Frontal cortex (tissue), 4 donors: ENCODE measurements at places on chromosomes 12 and 14. TPM values are rescaled to one million over a fixed set of nuclear protein-coding genes. Genes with fewer than 3 reads are reported as not detected.

The FAM222A gene
- 2.9 TPM for total RNA-seq

The KRT74 gene
- not detected for total RNA-seq

The RASSF9 gene
- 0.41 TPM for total RNA-seq

The RD3L gene
- total RNA-seq, result not detected

The GPR68 gene
- 4.9 TPM for total RNA-seq

The CBLN3 gene
- not detected for total RNA-seq

The LTBP2 gene
- 1.2 TPM for total RNA-seq

The SPTSSA gene
- total RNA-seq, result 17.1 TPM

The MANSC4 gene
- 0.41 TPM for total RNA-seq

The KRT79 gene
- not detected for total RNA-seq

- DNase-seq, result no peak
Measured at GRCh38 chr14:103541709-103542604, 13.0 kb downstream of the TRMT61A start.

DNA sequence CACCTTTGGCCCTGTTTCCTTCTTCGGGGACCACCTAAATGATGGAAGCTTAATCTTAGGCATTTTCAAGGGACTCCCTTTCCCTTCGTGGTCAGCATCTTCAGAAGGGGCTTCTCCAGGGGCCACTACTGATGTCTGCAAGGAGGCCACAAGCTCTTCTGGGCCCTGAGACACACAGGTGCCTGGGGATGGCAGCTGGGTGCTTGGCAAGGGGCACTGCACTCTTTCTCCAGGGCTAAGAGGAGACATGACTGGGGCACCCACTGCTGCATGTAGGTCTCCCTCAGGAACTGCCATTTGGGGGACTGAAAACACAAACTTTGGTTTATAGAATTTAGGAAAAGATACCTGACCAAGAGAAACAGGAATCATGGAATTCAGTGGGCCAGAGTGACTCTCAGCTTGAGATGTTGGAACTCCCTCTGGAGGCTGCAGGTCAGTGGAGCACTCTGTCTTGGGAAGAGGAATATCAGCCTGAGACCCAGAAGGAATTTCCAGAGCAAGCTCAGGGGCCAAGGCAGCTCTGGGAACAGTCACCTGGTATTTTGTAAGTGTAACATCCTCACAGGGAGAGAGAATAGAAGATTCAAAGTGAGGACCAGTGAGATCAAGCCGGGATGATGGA, 16.0 kb downstream of the PLD4 start:
- DNase-seq, result no peak

DNA sequence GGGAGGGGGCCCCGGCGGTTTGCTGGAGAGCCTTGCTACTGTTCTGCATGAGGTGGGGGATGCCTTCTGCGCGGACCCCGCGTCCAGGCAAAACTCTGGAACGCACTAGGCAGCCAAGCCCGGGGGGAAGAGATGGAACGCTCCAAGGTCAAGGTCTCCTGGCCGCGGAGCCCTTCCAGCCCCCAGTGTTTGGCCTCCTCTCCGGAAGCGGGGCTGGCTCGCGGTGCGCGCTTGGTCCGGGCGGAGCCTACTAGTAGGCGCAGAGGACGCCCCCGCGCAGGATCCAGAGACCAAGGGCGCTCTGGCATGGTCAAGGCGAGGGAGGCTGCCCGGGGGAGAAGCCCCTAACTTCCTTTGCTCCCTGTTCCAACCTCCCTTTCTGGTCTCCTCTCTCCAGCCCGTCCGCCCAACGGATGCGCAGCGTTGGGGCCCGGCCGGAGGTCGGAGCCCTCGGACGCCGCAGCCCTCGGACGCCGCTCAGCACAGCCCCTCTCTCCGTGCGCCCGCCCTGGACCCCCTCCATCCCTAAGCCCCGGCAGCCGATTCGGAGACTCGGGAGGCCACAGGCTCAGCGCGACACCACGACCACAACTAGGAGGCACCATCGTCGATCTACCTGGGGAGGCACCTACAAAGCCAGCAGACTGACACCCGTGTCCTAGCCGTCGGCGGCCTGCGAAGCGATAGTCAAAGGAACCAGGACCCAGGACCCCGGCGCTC, 669 bp upstream of the KCNK13 start:
- peak; percentile 41 for DNase-seq

DNA sequence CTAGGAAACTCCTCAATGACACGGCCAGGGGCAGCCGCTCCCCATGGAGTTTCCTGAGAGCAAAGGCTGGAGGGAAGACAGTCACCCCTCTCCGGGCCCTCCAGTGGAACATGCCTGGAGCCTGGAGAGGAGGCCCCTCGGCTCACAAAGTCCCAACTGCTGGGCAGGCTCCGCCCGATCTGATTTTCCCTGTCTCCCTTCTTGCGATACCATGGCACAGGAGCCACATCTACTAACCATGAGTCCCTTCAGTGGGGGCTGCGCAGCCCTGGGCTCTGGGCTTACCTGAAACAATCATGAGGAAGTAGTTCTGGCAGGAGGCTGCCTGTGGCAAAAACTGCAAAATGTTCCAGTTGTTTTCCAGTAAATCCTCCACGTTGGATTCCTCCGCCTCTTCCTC, 15.3 kb downstream of the P2RX2 start:
- no peak for DNase-seq

- no peak for DNase-seq
Measured at GRCh38 chr12:130716969-130717366, 869 bp upstream of the RIMBP2 start.

- no peak for DNase-seq
Measured at GRCh38 chr14:36021591-36022320, 154.8 kb downstream of the PTCSC3 start.

DNA sequence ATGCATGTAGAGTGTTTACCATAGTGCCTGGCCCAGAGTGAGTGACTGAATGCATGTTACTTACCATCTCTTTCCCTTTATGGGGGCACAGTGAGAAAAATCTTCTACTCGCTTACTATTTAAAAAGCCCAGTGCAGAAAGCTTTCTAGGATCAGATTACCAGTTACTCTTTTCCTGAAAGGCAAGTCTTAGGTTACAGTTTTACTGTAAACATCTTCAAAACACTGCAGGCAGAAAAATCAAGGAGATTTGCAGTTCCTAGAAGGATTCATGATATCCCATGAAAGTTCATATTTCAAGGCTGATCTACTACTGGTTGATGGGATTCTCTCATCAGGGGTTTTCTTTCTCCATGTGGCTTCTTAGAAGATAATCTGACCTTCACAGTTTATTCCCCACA, 29.3 kb upstream of the DAAM1 start:
- no peak for DNase-seq

- no peak for DNase-seq
Measured at GRCh38 chr14:63573581-63573980, 30.4 kb upstream of the PPP2R5E start.

- DNase-seq, result no peak
Measured at GRCh38 chr12:115973968-115974724, 303.3 kb downstream of the MED13L start.

- no peak for DNase-seq
Measured at GRCh38 chr12:19850346-19851065, 411.2 kb downstream of the AEBP2 start.

DNA sequence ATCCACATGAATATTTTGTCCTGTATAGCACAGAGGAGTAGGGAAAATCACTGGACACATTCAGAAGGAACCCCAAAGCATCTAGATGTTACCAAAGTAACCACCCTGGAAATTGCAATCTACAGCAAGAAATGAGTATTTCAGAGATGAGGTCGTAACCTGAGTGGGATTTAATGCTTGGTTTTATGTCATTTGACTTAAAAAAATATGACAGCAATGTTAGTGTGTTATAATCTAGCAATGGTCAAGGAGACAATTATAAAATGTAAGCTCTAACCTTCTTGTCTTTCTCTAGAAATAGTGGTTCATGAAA, 256.6 kb downstream of the NAV3 start:
- DNase-seq, result no peak

DNA sequence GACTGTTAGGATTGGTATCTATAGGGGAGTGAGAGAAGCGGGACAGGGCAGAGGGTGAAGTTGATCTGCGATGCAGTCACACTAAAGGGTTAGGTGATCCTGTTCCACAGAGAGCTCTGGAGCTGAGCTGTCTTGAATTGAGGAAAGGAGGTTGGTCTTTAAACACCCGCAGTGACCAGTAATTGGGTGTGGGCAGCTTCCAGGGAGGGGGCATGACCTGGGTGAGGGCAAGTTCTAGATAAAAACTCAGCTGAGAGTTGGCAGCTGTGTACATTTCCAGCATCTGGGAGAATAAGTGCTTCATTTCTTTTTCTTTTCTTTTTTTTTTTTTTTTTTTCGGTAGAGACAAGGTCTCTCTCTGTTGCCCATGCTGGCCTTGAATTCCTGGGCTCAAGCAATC, 35.1 kb downstream of the RDH12 start:
- no peak for DNase-seq

DNA sequence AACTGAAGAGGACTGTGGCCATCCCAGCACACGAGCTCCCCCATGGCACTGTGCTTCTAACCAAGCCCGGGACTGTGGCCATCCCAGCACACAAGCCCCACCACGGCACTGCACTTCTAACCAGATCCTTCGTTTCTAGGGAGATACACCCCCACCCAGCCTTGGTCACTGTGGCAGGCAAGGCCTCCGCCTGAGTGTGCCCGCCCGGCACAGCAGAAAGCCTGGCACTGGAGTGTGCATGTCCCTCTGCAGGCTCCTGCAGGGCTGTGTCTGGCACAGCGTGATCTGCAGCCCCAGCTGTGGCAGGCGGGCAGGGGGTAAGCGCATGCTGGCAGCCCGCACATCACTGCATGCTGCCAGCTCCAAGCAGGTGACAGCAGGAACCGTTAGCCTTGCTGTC, 49.8 kb downstream of the CCDC85C start:
- DNase-seq, result no peak

DNA sequence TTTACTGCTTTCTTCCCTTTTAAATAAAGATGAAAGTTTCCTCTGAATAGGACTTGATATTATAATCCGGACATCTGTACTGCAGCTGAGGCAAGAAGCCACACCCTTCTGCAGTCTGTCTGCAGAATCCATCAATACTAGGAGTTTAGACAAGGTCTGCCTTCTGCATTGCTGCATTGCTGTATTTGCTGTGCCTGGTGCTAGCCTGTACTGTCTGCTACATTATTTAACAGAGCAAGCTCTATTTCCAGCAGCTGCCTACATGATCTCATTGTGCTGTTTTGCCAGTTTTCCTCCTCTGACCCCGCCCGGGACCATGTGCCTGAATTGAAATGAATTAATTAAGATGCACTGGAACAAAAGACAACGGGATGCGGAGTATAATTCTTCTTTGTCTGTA, 1.7 kb downstream of the TUBA1A start:
- DNase-seq, result peak; percentile 75

DNA sequence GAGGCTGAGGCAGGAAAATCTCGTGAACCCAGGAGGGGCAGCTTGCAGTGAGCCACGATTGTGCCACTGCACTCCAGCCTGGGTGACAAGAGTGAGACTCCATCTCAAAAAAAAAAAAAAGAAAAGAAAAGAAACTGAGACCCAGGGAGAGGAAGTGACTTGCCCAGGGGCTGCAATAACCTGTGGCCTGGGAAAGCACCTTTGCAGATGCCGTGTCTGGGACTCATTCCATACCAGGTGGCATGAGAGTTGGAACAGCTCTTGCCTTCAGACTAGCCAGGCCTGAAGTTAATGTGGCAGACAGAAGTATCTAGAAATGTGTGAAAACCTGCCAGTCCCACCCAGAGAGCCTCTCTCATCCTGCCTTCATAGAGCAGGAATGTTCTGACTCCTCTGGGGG, 65.4 kb downstream of the PHETA1 start:
- no peak for DNase-seq

- DNase-seq, result no peak
Measured at GRCh38 chr14:66824251-66824650, 316.3 kb downstream of the GPHN start.

DNA sequence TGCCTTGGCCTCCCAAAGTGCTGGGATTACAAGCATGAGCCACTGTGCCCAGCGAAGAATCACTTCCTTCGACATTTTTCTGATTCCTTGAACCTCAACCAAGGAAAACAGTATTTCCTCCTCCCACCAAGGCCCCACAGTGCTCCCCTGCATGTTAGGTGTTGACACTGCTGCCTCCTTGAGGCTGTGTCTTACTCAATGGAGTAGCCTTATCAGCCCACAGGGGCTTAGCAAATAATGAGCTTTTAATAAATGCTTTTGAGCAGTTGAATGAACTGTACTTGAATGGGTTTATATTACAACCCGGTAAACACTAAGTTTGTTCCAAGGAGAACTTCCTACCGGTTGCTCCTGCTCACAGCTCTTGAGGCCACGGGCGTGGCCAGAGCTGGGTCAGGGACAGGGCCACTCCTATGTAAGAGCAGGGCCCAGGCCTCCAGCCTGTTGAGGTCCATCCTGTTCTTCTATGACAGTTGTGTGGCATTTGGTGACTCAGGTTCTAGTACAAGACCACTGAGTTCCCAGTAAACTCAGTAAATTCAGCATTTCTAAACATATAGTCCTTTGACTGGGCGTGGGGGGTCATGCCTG, 36.8 kb upstream of the TUBA1A start:
- DNase-seq, result no peak

- DNase-seq, result no peak
Measured at GRCh38 chr14:89842837-89843236, 111.7 kb downstream of the EFCAB11 start.

DNA sequence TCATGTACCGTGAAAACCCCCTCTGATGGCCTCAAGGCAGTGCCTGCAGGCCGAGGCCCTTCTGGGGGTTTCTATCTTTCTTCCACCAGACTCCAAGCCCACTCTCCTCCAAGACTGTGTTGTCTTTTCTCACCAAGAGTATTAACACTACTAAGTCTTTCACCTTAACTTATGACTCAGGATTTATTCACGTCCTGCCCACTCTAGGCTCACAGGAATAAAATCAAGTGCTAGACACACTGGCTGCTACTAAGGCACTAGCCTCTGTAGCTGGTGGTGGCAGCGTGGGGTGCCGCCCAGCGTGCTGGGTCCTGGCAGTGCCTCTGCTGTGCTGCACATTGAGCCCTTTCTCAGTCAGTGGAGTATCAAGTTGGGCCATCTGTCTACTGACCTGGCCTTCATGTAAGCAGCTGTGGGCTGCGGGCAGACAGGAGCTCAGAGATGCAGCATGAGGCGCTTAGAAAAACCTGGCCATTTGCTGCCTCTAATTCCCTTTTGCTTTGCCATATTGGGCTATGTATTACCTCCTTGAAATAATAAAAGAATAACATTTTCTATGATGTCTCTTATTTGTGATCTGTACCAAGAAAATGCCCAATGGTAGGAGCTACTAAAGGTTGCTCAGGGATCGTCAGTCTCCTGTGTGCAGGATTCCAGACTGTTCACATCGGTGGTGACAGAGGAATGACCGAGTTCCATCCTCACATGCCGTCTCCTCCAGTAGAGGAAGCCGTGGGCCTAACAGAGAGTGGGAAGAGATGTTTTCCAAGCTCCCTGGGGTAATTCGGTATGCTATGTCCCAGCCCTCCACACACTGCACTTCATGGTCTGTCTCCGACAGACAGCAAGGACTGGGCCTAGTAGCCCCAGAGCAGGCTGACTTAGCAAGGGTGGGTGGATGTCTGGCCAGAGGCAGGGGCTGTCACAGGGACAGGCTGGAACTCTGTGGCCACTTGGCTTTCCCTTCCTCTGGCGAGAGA, 39.9 kb downstream of the MAX start:
- DNase-seq, result no peak

- DNase-seq, result no peak
Measured at GRCh38 chr12:124380796-124381455, 86.0 kb downstream of the RFLNA start.
